ENCODE measurements at places on chromosomes 4 and X. TPM values are rescaled to one million over a fixed set of nuclear protein-coding genes. Genes with fewer than 3 reads are reported as not detected.

The LDB2 gene
- total RNA-seq = 31.5 TPM

- H3K27me3 ChIP-seq = peaks cover 8% of the 10 kb centered on the region
- peak overlapping the region; percentile 88 for H3K4me3 ChIP-seq
- peaks cover 9% of the 10 kb centered on the region for H3K4me1 ChIP-seq
- H3K36me3 ChIP-seq = peaks cover 4% of the 10 kb centered on the region
- peak overlapping the region; percentile 81 for H3K27ac ChIP-seq
Measured at GRCh38 chrX:320126-320783, 1.7 kb upstream of the GTPBP6 start.

DNA sequence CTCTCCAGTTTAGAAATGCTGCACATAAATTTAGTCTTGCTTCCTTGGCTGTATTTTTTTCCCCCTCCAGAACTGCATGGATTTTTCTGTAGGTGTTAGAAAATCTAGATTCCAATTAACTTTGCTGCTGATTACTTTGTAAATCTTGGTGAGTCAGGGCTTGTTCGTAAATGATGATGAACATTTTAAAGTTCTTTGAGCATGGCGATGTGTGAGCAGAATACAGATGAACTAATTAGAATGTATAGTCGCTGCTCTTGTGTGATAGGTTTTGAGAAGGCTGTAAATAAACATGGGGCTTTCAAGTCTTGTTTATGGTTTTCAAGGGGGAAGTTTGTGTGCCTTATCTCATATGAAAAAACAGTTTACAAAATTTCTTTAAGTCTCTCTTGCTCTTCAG lies 23.3 kb downstream of the LIMCH1 start:
- no peak for DNase-seq
- peaks cover 15% of the 10 kb centered on the region for H3K4me1 ChIP-seq
- H3K4me3 ChIP-seq = no peak overlapping the region
- H3K27me3 ChIP-seq = peaks cover 12% of the 10 kb centered on the region
- no peak overlapping the region for H3K27ac ChIP-seq
- no peaks in the 10 kb centered on the region for H3K36me3 ChIP-seq

GRCh38 chrX:19602866-19603622 lies 87.7 kb upstream of the MAP3K15 start:
- no peak for DNase-seq
- H3K36me3 ChIP-seq = no peaks in the 10 kb centered on the region
- H3K27ac ChIP-seq = no peak overlapping the region
- H3K4me3 ChIP-seq = no peak overlapping the region
- no peaks in the 10 kb centered on the region for H3K4me1 ChIP-seq
- no peaks in the 10 kb centered on the region for H3K27me3 ChIP-seq

DNA sequence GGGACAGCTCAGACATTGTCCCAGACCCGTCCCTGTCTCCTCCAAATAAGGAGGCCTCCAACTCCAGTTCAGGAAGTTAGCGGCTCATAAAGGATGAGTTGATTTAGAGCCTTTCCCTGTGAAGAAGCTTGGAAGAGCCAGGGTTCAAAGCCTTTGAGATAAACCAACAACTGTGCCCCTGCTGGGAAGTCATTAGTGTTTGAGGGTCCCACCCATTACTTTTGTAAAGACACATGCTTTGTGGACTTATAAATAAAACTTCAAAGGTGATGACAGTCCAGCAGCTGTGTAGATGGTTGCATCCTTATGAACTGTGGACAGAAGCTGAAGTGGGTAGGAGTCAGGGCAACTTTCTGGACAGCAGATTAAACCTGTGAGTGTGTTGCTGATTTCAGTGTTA lies 86.0 kb upstream of the PGRMC2 start:
- no peaks in the 10 kb centered on the region for H3K4me1 ChIP-seq
- no peak for DNase-seq
- no peak overlapping the region for H3K27ac ChIP-seq
- peaks cover 12% of the 10 kb centered on the region for H3K36me3 ChIP-seq
- H3K27me3 ChIP-seq = no peaks in the 10 kb centered on the region
- H3K4me3 ChIP-seq = no peak overlapping the region

All from type B pancreatic cell (in vitro differentiated cells).